ENCODE measurements at places on chromosomes 5 and 9.

- no peak for DNase-seq
Measured at GRCh38 chr9:89437772-89438171, 60.1 kb downstream of the SEMA4D start.

- DNase-seq, result no peak
Measured at GRCh38 chr5:67816456-67816855, 399.1 kb upstream of the PIK3R1 start.

- no peak for DNase-seq
Measured at GRCh38 chr5:130045334-130045733, 141.1 kb downstream of the CHSY3 start.

GRCh38 chr5:166324372-166324771 lies 1967.1 kb upstream of the WWC1 start:
- DNase-seq, result no peak

DNA sequence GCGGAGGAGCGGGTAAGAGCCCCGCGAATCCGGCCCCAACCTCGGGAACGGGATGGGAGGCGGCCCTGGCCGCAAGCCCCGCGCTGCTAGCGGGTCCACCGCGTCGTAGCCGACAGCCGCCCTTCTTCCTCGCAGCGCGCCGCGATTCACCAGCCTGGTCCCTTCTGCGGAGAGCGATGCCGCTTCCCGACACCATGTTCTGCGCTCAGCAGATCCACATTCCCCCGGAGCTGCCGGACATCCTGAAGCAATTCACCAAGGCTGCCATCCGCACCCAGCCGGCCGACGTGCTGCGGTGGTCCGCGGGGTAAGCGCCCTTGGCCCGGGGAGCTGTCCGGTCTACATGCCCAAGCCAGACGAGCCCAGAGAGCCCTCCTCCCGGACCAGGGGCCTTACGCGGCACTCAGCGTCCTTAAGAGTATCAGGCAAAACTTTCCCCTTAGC lies 335 bp downstream of the ROPN1L start:
- DNase-seq, result no peak

GRCh38 chr5:18008940-18009339 lies 374.7 kb downstream of the TAF11L14 start:
- no peak for DNase-seq

DNA sequence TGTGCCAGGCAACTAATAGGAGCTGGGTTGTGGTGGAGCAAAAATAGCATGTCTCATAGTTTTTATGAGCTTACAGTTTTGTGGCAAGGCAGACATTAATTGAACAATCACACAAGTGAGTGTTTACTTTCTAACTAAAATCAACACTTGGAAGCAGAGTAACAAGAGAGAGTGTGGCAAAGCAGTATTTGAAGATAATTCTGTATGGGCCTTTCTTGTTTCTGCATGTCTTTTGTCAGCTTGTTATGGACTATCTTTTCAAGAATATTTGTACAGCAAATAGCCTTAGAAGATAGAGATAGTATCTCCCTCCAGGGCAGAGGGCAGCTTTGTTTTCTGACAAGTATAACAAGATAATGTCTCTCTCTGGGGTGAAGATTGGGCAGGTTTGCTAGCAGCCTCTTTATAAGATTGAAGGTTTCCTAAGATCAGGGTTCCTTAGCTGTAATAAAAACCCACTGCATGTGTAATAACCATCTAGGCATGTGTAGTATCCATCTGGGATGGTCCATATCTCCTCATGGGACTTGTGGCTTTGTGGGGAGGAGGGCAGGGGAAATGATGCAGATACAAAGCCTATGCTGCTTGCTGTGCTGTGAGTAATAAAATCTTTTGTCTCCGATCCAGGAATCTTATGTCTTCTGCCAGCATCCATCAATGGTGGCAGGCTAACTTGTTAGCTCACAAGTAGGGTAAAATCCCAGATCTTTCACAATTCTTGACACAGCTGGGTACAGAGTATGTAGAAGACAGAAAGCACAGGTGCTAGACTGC lies 479.9 kb downstream of the KDM4C start:
- DNase-seq, result no peak

GRCh38 chr9:89311346-89312221 lies 589 bp downstream of the CKS2 start:
- no peak for DNase-seq

DNA sequence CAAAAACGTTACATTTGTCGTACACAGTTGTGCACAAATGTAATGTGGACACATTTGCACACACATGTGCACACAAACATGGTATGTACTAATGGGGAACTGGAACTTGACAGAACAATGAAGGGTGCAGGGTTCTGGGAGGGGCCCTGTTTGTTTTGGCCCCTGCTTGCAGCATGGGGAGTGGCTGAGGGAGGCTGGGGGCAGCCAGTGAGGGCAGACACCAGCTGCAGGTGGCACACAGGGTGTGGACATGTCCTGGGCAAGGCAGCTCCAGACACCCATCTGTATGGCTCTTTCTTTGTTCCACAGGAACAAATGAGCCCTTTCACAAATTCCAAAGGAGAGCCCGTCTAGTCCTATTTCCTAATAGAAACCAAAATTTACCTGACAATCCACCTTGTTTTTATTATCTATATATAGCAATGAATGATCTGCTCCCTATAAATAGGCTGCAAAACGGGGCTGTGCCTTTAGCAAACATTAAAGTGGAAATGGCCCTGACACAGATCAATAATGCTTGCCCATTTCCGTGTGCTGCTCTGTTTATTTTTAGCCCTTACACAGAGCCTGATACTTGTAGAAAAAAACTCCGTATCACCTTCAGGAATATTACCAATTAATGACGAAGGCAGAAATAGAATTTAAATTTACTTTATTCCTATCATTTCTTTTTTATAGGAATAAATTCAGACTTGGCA lies 26.4 kb downstream of the MARCHF3 start:
- no peak for DNase-seq

- DNase-seq, result no peak
Measured at GRCh38 chr9:115395511-115396021, 277.6 kb upstream of the TNC start.

DNA sequence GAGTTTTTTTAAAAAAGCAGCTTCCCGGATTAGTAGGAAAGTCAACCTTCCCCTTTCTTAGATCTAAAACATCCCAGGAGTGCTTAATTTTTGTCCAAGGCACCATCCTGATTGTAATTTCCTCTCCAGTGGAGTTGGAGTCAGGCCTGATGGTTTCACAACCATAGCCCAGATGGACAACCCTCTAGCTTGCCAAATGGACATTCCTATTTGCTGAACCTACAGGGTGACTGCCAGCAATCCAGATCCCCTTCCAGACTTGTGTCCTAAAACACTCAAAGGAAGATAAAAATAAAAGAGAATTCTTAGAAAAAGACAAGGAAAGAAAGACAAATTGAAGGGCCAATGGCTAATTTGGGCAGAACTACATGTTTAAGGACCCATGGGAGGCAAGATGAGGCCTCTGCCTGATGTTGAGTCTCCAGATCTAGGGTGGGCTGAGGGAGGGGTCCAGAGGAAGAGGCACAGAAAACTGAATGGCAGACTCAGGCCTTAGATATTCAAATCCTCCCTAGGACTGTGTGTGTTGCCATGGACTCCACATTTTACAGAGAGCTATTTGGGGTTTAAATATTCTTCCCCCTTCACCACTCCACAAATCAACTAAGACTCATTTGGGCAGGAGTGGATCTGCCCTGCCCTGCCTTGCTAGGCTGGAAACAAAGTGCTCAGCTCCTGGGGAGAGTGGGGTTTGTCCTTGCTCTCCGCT lies 38.5 kb upstream of the SLC44A1 start:
- DNase-seq, result no peak

DNA sequence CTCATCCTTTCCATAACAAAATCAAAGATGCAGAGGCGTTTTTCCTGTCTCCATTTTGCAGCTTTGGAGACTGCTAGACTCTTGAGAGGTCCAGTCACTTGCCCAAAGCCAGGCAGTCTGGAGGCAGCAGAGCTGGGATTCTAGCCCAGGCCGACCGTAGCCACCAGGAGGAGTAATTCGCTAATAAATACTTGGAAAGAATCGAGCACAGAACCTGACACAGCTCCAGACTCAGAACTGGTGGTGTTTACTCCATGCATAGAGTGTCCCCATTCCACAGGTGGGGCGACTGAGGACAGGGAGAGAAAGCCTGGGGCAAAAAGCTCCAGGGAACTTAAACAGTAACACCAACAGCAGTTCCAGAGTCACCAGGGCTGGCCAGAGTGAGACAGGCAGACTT lies 10.7 kb upstream of the CERCAM start:
- DNase-seq, result no peak

DNA sequence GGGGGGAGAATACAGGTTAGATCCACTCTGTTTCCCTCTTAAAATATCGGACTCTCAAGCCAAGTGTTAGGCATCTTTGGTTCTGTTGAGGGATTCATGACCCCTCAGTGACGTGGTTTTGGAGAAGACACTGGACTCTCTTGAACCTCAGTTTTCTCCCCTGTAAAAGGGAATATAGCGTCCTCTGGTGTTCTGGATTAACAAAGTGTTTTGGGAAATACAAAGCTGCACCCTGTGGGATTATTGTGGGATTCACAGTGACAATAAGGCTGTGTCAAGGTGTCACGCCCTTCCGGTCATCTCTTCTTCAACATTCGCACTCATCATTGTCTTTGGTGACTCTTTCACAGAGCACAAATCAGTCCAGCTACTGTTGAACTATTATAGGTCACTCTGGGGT lies 139.0 kb downstream of the IRX1 start:
- DNase-seq, result no peak

DNA sequence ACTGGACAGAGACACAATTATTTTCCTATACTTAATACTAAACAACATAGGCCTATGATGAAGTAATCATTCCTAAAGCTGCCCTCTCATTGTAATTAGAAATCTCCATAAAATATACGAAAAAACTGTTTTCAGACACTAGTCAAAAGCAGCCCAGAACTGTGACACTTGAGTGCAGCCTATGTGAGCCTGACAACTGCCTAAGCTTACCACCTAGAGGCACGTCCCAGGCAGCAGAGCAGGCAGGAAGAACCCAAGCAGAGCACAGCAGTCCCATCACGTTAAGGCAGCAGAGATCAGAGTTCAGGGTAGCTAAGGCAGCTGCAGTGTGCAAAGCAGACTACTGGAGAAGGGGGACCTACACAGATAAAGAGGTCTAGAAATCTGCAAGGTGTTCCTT lies 46.4 kb downstream of the GOLPH3 start:
- no peak for DNase-seq

- no peak for DNase-seq
Measured at GRCh38 chr5:11984196-11984595, 80.0 kb upstream of the CTNND2 start.

DNA sequence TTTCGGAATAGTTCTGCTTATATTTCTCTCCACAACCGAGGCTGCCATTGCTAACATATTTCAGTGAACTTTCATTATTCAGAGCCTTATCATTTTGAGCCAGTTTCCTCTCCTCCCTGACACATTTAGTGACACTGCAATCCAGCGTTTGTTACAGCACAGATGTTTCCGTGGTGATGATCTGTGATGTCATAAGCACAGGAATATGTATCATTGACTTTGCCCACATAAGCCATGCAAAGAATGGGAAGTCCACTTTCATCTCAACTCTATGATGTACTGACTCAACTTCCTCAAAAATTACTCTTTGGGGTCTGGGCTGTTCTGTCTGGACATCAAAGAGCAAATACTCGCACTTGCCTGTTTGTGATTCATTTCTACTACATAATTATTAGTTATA lies 291.8 kb downstream of the EBF1 start:
- no peak for DNase-seq

DNA sequence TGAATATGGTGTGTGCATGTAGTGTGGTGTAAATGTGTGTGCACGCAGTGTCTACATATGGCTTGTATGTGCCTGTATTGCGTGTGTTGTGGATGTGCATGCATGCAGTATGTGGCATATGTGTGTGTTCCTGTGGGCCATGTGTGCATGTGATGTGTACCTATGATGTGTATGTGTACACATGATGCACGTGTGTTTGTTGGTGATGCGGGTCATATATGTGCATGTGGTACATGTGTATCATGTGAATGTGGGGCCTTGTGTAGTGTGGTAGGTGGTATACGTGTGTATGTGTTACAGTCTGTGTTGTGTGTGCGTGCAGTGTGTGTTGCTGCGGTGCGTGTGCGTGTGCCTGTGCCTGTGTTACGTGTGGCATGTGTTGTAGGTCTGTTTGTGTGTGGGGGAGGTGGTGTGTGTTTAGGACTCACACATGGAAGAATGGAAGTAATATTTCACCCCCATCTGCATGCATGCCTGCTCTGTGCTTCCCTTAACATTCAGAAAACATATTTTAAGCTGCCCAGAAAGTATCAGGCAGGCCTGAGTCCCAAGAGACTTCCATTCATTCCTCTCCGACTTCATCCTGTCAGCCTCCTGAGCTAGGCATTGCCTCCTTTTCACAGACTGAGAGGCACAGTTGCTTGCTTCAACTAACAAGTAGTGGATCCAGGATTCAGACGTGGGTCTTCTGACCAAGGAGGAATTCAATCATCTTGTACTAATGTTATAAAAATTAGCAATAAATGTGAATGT lies 55.4 kb upstream of the RUFY1 start:
- no peak for DNase-seq

- DNase-seq, result no peak
Measured at GRCh38 chr5:55601204-55601618, 66.4 kb upstream of the PLPP1 start.

Data from iPS DF 6.9 (cell line).